ENCODE measurements at places on chromosomes 1 and 21. TPM values are rescaled to one million over a fixed set of nuclear protein-coding genes. Genes with fewer than 3 reads are reported as not detected.

UQCRH gene
- 122 TPM for total RNA-seq

MIXL1 gene
- not detected for total RNA-seq

EPHA10 gene
- total RNA-seq = not detected

AIRE gene
- total RNA-seq = not detected

- no peak for DNase-seq
- no peak overlapping the region for H3K27ac ChIP-seq
- no peaks in the 10 kb centered on the region for H3K36me3 ChIP-seq
- no peaks in the 10 kb centered on the region for H3K27me3 ChIP-seq
Measured at GRCh38 chr1:85049735-85050166, 1.5 kb upstream of the MCOLN3 start.

DNA sequence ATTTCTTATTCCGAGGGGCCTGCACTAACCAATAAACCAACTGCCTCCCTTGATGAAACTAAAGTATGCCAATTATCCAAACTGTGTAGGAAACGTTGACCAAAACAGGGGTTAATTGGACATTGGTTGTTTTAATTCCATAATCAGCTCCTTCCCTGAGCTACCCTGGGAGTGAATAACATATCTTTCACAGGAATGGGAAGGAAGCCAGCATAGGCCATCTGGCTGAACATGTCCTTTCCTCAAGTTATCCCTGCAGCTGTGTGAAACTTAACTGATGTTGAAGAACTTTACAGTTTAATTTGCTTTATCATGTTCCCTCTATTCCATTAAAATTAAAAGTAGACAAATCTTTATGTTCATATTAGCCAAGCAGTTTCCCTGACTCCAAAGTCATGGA is 75.4 kb downstream of the NRIP1 start:
- H3K4me1 ChIP-seq = no peaks in the 10 kb centered on the region
- DNase-seq = no peak
- H3K36me3 ChIP-seq = no peaks in the 10 kb centered on the region
- H3K4me3 ChIP-seq = no peak overlapping the region

GRCh38 chr1:113913312-113913668 is 8.2 kb downstream of the DCLRE1B start:
- peaks cover 11% of the 10 kb centered on the region for H3K4me1 ChIP-seq
- no peak for DNase-seq
- H3K27ac ChIP-seq = no peak overlapping the region
- H3K36me3 ChIP-seq = no peaks in the 10 kb centered on the region

GRCh38 chr1:159239551-159240220 is 35.0 kb downstream of the ACKR1 start:
- H3K4me1 ChIP-seq = no peaks in the 10 kb centered on the region
- no peak overlapping the region for H3K27ac ChIP-seq
- H3K4me3 ChIP-seq = no peak overlapping the region
- DNase-seq = no peak
- no peaks in the 10 kb centered on the region for H3K36me3 ChIP-seq

DNA sequence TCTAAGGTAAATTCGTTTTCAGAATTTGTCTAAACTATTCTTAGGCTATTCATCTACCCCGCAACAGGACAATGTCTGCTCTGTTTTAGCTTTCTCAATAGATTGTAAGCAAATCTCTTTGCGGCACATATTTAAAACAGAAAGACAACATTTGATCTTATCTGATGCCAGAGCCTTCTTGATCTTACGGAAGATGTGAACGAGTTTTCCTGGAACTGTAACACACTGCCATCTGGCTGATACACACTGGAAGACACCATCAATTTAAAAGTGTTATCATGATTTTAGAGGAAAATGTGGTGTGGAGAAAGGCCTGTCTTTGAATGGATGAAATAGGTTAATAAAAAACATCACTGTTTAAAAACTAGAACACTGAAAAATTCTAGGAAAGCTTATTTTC is 36.1 kb downstream of the COA6 start:
- no peaks in the 10 kb centered on the region for H3K27me3 ChIP-seq
- peaks cover 11% of the 10 kb centered on the region for H3K36me3 ChIP-seq
- H3K4me3 ChIP-seq = no peak overlapping the region
- H3K4me1 ChIP-seq = no peaks in the 10 kb centered on the region
- DNase-seq = no peak

DNA sequence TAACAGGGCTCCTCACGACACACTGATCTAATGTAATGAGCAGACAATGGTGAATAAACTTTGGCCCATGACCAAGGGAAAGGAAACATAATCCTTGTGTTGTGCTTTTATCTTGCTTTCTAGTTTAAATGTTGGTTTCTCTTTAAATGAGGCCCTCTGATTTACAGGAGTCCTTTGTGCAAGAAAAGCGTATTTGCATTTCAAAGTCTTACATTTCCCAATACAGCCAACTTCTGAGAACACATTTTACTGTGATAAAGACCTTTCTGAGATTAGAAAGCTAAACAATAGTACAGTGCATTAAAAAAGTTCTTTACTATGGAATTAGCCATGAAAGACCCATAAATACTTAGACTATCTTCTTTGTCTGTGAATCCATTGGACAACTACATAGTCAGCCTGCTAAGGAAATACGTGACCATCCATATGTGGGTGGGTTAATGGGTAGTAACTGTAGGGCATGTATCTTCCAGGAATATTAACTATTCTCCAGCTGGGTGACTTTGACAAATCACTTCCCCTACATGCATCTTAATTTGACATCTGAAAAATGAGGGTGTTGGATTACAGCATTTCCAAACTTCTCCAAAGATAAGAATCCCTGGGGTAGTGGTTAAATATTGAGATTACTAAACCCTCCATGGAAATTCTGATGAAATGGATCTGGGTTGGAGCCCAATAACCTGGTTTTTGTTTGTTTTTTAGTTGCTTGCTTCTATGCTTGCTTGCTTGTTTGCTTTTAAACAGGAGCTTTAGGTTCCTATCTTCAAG is 50.3 kb upstream of the USP1 start:
- no peak for DNase-seq
- H3K4me3 ChIP-seq = no peak overlapping the region
- H3K4me1 ChIP-seq = peaks cover 8% of the 10 kb centered on the region
- no peaks in the 10 kb centered on the region for H3K36me3 ChIP-seq

DNA sequence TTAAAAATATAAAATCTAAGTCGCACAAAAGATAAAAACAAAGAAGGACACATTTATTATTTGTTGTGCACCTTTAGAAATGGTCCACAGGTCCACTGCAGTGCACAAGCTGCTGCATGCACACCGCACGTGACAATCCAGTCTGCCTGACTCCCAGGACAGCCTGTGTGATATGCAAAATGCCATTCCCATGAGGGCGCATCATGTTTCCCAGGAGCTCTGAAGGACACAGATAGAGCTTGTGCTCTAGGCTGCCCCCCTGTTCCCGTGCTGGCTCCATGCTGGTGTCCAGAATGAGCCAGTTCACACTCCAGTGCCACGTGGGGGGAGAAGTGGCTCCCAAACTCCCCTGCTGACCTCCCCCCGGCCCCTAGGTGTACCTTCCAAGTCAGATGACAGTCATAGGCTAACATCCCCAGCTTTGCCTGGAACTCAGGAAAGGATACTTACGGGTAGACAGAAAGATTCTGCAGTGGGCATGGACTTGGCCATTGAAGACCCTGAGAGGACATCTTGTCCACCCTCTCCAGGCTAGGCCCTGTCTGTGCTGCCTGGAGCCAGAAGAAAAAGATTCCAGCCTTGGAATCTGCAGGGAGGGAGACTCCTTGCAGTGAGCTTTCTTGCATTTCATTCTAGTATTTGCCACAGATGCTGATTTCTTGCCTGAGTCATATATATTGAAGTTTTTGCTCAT is 26.3 kb downstream of the RAB7B start:
- DNase-seq = peak; percentile 21
- no peaks in the 10 kb centered on the region for H3K4me1 ChIP-seq
- no peaks in the 10 kb centered on the region for H3K27me3 ChIP-seq

DNA sequence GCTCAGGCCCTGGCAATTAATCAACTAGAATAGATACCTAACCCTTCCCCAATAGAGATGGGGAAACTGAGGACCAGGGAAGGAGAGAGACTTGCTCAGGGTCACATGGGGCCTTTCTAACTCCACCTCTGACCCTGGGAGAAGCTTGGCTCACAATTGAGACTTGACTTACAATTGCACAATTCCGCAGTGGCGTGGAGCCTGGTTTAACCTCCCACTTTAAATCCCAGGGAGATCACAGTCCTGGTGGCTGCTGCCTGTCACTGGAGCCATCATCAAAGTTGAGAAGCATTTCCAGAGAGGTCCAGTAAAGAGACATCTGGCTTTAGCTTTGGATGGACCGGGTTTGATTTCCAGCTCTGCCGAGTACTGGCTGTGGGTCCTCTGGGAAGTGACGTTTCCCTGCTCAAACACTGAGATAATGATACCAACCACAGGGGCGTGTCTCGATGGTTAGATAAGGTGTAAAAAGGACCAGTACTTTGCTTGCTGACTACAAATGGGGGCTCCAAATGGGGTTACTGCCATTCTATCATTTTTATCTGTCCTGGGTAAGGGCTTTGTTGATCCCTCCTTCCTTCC is 39.3 kb downstream of the TRIM62 start:
- no peak overlapping the region for H3K4me3 ChIP-seq
- no peaks in the 10 kb centered on the region for H3K27me3 ChIP-seq
- H3K27ac ChIP-seq = no peak overlapping the region
- H3K4me1 ChIP-seq = no peaks in the 10 kb centered on the region

DNA sequence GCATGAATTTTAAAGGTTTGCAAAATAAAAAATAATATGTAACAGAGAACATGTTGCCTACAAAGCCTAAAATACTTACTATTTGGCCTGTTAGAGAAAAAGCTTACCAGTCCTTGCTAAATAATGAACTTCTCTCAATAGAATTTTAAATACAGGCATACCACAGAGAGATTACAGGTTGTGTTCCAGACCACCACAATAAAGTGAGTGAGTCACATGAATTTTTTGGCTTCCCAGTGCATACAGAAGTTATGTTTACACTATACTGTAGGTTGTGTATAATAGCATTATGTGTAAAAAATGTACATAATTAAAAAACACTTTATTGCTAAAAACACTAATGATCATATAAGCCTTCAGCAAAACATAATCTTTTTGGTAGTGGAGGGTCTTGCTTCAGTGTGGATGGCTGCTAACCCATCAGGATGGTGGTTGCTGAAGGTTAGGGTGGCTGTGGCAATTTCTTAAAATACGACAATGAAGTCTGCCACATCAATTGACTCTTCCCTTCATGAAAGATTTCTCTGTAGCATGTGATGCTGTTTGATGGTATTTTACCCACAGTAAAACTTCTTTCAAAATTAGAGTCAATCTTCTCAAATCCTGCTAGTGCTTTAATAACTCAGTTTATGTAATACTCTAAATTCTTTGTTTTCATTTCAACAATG is 48.6 kb downstream of the SCYL3 start:
- no peak overlapping the region for H3K4me3 ChIP-seq
- DNase-seq = no peak
- no peaks in the 10 kb centered on the region for H3K4me1 ChIP-seq
- peaks cover 21% of the 10 kb centered on the region for H3K36me3 ChIP-seq
- no peaks in the 10 kb centered on the region for H3K27me3 ChIP-seq
- H3K27ac ChIP-seq = no peak overlapping the region

DNA sequence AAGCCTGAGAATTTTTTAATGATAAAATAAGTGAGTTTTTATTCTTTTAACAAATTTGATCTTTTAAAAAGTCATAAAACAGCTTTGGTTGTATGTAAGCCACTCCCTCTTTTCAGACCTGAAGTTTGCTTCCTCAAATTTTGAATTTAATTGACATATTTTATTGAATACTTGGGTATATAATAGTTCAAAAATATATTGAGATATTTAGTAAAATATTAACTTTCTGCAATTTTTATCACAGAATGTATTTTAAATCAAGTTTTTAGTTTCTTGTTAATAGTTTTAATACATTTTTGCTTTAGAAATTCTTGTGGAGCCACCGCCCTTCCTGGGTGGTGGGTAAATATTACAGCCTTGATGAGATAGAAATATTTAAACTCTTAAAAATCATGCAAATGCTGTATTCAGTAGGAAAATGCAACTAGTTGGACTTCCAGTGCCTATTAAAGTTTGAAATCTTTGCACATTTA is 867 bp downstream of the PTPRC start:
- H3K27me3 ChIP-seq = no peaks in the 10 kb centered on the region
- no peak for DNase-seq
- H3K36me3 ChIP-seq = no peaks in the 10 kb centered on the region
- no peak overlapping the region for H3K4me3 ChIP-seq
- no peaks in the 10 kb centered on the region for H3K4me1 ChIP-seq

- H3K36me3 ChIP-seq = no peaks in the 10 kb centered on the region
- no peak overlapping the region for H3K4me3 ChIP-seq
- H3K27me3 ChIP-seq = no peaks in the 10 kb centered on the region
Measured at GRCh38 chr1:38779491-38779890, 80.1 kb downstream of the RRAGC start.
